ENCODE measurements at places on chromosomes 7 and 10.
A peak's percentile ranks its signal among the peaks of the same experiment; 100 is the strongest.

DNA sequence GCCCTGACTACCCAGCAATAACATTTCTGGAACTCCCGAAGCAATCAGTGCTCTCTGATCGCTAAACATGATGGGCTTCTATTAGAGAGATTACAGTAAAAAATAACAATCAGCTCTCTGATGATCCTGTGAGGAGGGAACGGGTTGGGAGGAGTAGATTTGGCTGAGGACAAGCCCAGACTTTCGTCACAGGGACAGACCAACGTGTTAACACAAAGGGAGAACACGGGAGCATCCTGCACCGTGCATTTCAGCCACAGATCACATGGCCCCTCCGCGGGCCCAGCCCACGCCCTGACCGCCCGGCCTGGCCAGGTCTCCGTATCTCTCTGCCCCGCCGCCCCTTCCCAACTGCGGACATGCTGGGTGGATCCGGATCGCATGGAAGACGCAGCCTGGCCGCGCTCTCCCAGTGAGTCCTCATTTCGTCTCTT, 95.0 kb upstream of the AGBL3 start:
- DNase-seq: peak; percentile 41

DNA sequence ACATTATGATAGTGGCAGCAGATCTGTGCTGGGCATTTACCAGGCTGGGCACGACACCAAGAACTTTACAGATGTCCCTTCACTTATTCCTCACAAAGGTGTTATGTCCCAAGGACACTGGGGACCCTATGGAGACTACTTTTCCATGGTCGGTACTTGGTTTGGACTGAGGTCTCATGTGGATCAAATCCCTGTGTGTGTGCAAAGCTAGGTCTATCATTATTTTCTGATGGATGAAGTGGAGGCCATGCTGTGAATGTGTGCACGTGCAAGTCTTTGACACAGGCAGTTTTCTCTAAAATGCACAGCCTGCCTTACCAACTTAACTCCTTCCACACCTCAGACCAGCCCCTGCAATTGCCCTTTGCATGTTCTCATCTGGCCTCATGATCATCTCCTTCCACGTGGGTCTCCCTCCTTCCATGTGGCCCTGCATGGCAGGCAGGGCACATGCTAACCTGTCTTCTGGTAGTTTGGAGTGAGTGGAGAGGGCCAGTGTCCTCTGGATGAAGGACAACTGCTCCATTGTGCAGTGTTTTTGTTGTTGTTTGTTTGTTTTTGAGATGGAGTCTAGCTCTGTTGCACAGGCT, 16.0 kb upstream of the ZNF273 start:
- no peak for DNase-seq

DNA sequence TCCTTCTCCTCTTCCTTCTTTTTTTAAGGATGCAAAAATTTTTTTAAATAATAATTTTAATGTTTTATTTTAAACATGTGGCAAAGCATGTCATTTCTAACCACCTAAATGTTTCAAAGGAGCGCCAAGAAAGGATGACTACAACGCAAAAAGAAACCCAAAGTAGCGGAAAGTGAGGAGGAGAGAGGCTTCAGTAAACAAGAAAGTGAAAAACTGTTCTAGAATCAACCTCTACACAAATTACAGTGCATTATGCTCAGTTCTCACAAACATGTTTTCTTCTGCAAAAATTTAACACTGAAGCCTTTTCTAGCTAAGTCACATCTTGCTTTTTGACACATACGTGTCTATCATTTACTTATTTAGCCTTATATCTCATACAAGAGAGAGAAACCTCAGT, 948.6 kb downstream of the GATA3 start:
- DNase-seq: no peak

DNA sequence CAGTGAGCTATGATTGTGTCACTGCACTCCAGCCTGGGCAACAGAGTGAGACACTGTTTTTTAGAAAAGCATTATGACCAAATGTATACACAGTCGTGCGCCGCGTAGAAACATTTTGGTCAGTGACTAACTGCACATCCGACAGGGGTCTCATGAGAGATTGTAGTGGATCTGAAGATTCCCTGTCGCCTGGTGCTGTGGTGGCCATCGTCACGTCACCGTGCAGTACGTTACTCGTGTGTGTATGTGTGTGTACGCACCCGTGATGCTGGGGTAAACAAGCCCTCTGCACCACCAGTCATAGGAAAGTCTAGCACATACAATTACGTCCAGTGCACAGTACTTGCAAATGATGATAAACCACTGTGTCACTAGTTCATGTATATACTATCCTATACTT, 109.4 kb downstream of the ELFN1 start:
- DNase-seq: no peak

- no peak for DNase-seq
Observed at GRCh38 chr10:69333205-69333604, 54.9 kb downstream of the HK1 start.

GRCh38 chr7:8205537-8205936, 56.4 kb downstream of the ICA1 start:
- DNase-seq: no peak

GRCh38 chr7:1114505-1114904, 26.6 kb downstream of the GPER1 start:
- no peak for DNase-seq

DNA sequence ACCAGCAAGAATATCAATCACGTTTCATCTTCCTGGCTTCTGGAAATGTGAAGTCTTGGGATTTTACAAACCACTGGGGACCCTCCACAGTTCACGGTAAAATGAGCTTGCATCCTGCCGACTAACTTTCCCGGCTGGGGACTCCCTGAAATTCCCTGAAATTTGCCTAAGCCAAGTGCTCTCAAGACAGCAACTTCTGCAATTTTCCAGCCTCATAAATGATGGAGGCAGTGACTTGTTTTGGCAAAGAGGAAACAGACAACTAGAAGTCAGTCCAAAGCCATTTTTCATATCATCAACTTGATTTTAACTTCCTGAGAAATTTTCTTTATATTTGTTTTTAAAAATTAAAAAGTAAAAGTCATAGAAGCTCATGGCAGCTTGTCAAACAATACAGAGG, 212.3 kb downstream of the FANK1 start:
- DNase-seq: no peak

- no peak for DNase-seq
Observed at GRCh38 chr7:85135977-85136376, 50.9 kb downstream of the SEMA3D start.

DNA sequence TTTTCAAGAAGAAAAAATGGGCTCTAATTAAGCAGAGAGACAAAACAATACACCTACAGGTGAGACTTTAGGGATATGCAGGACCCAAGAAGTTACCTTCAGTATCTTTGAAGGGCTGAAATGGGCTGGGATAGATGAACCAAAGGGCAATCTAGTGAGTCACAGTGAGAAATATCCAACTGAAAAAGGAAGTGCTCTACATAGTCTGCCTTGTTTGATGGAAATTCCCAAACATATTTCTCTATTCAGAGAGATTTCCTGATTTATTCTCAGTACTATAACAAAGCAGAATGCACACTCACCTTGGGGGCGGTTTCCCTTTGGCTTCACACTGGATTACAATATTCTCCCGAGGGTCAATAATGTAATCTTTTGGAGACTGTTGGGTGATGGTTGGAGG, 104.1 kb upstream of the LAMB4 start:
- DNase-seq: no peak

- no peak for DNase-seq
Observed at GRCh38 chr7:87105401-87105800, 45.9 kb upstream of the ELAPOR2 start.

- no peak for DNase-seq
Observed at GRCh38 chr10:76141376-76141775, 710.0 kb downstream of the LRMDA start.

GRCh38 chr7:85719981-85720953, 533.4 kb upstream of the SEMA3D start:
- no peak for DNase-seq

- no peak for DNase-seq
Observed at GRCh38 chr10:111246814-111247452, 170.1 kb downstream of the ADRA2A start.

GRCh38 chr7:4144811-4145510, 537.1 kb upstream of the FOXK1 start:
- DNase-seq: no peak

DNA sequence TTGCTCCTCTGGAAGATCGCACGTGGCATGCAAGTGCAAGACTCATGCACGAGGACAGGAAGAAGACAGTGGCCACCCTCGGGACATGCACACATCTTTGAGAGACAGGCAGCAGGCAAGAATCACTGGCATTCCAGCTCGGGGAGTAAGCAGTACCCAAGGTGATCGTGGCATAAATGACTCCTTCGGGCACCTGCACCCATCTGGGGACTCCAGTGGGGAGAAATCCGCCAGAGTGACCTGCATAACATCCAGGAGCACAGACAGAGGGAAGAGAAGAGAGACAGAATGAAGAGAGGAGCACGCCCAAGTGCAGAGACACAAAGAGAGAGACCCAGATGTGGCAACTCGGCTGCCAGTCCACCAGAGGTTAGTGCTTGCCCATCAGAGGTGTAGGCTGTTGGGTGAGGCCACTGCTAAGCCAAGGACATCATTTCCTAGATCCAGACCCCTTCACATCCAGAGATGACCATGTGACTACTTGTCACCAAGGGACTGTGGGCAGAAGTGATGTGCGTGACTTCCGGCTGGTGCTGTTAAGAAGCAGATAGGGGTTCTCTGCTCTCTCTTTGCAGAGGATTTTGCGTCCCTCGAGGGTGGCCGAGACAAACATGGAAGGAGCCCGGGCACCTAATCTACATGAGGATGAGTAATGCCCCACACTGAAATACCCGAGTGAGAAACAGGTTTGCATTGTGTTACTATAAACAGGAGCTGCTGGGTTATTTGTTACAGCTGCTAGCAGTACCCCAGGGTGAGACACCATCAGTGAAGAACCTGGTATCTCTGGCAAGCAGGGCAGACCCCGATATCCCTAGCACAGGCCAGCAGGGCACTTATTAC, 80.6 kb downstream of the VWA2 start:
- DNase-seq: no peak

- no peak for DNase-seq
Observed at GRCh38 chr7:64651203-64651602, 14.7 kb upstream of the ZNF107 start.

DNA sequence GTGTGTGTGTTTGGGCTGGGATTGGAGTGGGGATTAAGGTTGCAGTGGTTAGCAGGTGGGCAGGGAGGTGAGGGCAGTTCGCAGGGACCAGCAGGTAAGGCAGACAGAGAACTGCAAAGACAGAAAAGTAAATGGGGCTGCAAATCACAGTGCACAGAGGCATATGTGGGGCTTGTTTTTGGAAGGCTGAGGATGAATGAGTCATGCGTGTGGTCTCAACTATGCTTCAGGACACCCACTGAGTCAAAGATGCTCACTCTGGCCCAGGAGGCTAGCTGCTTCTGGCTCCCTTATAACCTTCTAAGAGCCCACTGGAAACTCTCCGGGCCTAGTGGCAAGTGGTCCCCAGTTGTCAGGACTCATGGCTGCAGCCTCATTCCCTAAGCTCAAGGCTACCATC, 118.2 kb downstream of the ZNF248 start:
- DNase-seq: no peak

- DNase-seq: no peak
Observed at GRCh38 chr7:30379741-30380140, 95.3 kb downstream of the ZNRF2 start.

DNA sequence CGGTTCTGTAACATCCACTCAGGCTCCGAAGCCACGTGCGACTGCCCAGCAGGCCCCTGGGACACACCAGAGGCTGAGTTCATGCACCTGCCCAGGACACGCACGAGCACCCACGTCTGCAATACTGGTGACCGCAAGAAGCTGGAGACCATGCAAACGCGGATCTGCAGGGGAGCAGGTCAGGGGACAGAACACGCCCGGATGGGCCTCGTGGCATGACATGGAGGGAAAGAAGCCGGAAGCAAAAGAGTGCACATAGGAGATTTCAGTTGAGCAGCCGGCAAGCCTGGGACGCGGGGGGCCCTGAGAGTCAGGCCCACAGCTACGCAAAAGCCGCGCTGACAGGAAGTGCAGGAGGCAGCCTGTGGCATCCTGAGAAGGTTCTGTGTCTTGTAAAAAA, 73.7 kb downstream of the FOXL3 start:
- no peak for DNase-seq

GRCh38 chr7:139362302-139362701, 2.6 kb downstream of the LUC7L2 start:
- no peak for DNase-seq

GRCh38 chr7:70571961-70572360, 560.0 kb upstream of the GALNT17 start:
- no peak for DNase-seq

GRCh38 chr10:11683529-11684320, 58.5 kb upstream of the ECHDC3 start:
- no peak for DNase-seq

DNA sequence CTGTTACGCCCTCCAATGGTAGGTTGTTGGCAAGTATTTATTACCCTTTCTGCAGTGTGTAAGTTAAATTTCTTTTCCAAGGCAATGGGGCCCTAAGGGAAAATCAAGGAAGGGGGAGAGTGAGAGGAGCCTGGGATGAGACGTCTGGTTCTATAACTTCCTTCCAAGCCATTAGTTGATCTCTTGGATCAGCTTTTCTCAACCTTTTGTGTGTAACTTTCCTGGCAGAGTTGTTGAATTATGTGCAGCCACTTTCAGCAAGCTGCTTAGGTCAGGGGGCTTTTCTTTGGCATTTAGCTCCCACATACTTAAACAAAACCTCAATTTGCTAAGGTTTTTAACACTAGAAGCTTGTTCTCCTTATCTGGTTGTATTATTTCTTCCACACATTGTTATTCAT, 127.1 kb downstream of the NXPH1 start:
- DNase-seq: no peak

DNA sequence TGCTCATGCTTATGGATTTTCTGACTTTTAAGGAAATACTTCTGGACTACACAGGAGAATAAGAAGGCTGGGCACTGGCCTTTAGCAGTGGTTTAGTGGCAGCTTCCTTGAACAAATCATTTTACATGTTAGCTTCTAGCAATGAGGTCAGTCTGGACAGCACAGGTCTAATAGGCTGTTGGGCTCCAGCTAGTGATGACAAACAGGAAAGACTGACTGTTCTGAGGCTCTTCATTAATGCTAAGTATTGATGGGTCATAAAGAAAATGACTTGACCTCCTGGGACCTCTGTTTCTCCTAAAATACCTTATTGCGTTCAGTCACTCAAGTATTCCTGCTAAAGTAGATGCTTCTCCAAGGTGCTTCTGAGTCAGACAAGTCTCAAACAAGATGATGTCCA, 4.9 kb upstream of the RHOBTB1 start:
- no peak for DNase-seq

GRCh38 chr7:142457146-142457703, 199.4 kb upstream of the PRSS58 start:
- DNase-seq: no peak

GRCh38 chr7:134071355-134072331, 55.5 kb upstream of the LRGUK start:
- DNase-seq: no peak

GRCh38 chr10:76830218-76830617, 807.4 kb downstream of the KCNMA1 start:
- no peak for DNase-seq

DNA sequence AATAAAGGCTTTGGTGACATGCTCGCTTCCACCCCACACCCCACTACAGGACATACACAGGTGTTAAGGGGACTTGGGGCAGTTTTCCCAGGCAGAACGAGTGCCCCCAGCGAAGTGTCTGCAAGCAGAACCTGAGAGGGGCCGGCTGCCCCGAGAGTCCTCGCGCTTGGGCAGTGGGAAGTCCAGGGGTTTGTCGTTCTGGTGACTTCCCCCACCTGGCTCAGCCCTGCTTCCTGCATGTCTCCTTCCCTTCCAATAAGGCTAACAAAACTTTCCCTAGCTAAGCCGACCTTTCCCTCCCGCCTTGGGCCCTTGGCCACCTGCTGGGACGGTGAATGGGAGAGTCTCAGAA, 916 bp downstream of the VWA2 start:
- DNase-seq: no peak

All from HuH-7.5 (cell line).